ENCODE measurements at places on chromosomes 3 and 15.
A peak's percentile ranks its signal among the peaks of the same experiment; 100 is the strongest.

GRCh38 chr3:117479095-117479494 is 769.5 kb downstream of the TUSC7 start:
- no peak for DNase-seq

DNA sequence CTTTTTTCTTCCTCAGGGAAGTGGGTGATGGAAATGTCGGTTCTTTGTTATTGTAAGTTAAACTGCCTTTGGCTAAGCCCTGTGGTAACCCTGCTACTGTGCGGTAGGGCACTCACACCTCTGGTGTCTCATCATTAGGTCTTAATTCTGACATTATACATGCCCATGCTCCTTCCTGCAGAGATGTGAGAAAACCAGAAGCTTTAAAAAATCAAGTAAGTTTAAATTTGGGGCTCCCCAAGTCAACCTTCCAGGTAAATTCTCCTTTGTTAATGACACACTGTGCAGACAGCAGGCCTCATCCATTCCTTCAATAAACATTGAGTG is 155.8 kb downstream of the FAM43A start:
- DNase-seq = no peak

- no peak for DNase-seq
Measured at GRCh38 chr3:13569641-13570390, 20.9 kb downstream of the FBLN2 start.

GRCh38 chr3:127908202-127908601 is 6.8 kb upstream of the KBTBD12 start:
- DNase-seq = no peak

GRCh38 chr3:188946351-188947240 is 225.2 kb upstream of the TPRG1 start:
- DNase-seq = no peak

- peak; percentile 58 for DNase-seq
Measured at GRCh38 chr3:191066669-191067068, 132.4 kb upstream of the OSTN start.

GRCh38 chr3:24443476-24443875 is 51.2 kb downstream of the THRB start:
- no peak for DNase-seq

- DNase-seq = peak; percentile 69
Measured at GRCh38 chr3:81198756-81199155, 562.7 kb downstream of the GBE1 start.

DNA sequence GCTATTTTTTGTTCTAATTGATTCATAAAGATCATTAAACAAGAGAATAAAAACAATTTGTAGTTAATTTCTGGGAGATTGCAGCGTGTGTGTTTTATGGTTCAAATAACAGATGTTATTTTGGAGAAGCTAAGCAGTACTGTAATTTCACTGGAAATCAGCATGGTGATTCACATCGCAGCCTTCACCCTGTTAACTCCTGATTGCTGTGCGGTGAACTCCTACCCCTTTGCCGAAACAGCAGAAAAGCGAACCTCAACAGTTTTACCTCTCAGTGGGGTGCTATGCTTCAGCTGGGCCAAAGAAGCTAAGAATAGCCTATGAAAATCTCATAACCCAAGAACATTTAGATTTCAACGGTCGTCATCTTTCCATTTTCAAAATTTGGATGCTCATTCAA is 441.5 kb upstream of the RARB start:
- no peak for DNase-seq

GRCh38 chr15:35851491-35851890 is 305.5 kb upstream of the DPH6 start:
- peak; percentile 56 for DNase-seq

GRCh38 chr3:48039487-48040190 is 23.4 kb upstream of the MAP4 start:
- DNase-seq = peak; percentile 86

DNA sequence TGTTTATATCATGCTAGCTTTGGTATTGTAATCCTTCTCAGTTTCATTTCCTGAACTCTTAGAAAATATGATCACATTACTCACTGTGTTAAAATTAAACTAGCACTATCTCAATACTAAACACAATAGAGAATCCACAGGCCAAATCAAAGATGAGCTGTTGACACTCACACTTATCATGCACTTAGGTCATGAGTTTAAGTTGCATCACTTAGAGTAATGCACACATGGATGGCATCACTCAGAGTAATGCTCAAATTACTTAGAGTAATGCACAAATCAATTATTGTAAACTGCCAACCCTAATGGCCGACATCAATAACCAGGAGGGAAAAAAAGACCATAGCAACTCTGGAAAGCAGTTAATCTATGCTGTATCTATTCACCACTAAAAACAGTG is 40.0 kb upstream of the MCF2L2 start:
- no peak for DNase-seq

GRCh38 chr3:71376911-71377310 is 206.6 kb downstream of the FOXP1 start:
- no peak for DNase-seq

DNA sequence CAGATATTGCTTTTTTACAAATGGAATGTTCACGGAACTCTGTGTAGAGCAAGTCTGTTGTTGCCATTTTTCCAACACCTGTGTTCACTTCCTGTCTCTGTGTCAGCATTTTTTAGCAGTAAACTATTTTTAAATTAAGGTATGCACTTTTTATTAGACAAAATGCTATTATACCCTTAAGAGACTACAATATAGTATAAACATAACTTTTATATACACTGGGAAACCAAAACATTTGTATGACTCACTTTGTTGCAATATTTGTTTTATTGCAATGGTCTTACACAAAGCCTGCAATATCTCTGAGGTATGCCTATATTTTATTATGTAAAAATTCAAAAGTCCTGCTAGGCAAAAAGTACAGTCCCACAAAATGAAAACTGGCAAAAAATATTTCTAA is 39.8 kb upstream of the FGF7 start:
- DNase-seq = no peak

DNA sequence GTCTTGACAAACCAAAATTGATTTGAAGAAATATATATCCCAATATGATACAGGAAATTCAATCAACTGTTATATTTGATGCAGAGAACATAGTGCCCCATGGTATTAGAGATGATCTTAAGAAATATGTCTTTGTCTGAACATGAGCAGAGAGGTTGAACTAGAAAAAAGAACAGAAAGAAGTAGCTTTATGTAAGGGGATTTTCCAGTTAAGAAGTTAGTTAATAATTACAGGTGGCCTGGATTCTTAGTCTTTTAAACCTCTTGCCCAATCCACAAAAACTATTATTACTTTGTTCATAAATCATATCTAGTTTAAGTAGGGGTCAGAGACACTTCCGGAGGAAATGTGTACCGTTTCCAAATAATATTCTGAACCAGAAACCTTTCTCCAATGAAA is 1186.7 kb upstream of the EPHA6 start:
- DNase-seq = no peak

DNA sequence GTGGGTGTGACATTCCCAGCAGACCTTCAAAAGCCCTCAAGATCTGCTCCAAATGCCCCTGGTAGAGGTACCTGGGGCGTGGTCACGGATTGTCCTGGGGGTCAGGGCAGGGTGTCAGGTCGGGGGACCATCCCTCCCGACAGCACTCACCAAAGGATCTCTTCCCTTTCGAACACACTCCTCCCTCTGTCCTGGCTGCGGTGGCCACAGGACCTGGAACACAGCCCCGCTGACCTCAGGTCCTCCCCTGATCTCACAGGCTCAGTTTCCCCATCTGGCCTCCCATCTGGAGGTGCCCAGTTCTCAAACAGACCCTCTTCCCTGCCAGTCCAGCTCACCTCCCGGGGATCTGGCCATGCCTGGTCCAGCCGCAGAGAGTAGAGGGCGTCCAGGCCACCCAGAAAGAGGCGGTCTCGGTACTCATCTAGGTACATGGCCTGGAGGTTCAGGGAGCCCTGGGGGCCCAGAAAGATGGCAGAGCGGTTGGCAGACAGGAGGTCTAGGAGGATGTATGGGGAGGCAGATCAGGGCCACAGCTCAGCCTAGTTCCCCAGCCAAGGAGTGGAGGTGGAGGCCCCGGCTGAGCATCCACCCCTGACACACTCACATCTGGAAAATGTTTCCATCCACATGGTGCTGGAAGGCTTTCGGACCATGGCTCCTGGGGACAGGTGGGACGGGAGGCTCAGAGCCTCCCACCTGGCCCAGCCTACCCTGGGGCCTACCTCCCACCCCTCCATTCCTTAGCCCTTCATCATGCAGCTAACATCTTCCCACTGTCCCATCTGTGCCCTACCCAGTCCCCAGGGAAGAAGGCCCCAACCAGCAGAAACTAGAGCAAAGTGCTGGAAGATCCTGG is 2.3 kb downstream of the SEMA3G start:
- DNase-seq = no peak

- no peak for DNase-seq
Measured at GRCh38 chr3:38536671-38537070, 40.5 kb downstream of the EXOG start.

- DNase-seq = peak; percentile 84
Measured at GRCh38 chr3:40516201-40516600, 8.6 kb upstream of the ZNF621 start.

- DNase-seq = no peak
Measured at GRCh38 chr3:69164296-69164695, 41.9 kb upstream of the LMOD3 start.

DNA sequence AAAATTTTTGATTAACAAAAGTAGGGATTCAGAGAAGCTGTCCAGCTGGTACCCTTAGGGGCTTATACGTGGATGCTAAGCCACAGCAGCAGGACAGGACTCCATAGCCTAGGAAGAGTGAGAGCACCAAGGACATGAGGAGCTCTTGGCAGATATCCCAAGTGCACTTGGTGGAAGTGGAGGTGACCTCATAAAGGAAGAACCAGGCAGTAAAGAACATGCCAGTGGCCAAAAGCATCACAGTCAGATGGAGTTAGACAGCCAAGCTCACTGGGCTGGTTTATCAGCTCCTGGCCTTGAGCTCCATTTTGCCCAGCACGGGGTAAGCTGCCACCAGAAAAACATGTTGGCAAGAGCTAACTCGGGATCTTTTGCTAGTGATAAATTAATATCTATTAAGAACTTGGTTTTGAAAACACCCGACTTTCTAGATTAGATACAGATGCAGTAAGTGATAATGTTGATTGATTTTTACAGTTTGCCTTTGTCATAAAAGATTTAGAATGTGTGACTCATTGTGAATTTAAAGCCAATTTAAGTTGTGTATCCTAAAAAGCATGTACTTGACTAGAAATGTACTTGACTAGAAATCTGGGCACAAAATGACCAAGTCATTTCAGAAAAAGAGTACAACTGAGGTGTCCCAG is 108.0 kb downstream of the CMSS1 start:
- DNase-seq = peak; percentile 88

Measured in fibroblast of skin of right biceps (primary cell).